ENCODE measurements at places on chromosomes 12 and 14.

DNA sequence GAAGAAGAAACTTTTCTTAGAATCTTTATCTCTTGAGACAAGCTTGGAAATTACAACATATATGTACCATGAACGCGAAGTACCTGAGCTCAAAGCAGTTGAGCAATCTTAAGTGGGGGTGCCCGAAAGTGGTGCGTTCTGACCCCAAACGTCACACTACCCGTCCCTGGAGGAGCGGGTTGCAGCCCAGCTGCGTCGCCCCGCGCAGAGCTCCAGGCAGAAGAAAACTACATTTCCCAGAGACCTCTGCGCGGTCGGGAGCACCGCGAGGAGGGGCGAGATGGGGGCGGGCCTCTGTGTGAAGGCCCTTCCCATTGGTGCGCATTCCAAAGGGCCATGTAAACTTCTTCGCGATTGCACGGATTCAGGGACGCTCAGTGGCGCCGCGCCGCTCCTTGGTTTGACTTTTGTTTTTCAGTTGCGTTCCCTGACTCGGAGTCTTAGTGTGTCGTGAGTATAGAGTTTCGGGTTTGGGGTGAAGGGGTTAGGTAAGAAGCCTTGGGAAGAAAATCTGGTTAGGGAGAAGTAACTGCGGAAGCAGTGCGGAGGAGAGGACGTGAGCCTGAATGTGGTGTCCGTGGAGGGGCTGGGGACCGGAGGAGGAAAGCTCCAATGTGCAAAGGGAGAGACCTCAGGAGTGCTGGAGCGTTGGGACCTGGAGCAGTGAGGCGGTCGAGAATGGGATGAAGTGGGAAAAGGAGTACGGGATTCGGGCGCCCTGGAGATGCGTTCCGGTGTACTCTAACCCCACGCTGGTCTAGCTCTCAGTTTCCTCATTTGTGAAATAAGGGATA, at the start of gene CCDC77:
Gene CCDC77, plus strand, starts transcription at position 410 of the 794 bp plus-strand sequence. CDS start 7,740 bp downstream, outside the sequence.
- peak; percentile 96 for DNase-seq

DNA sequence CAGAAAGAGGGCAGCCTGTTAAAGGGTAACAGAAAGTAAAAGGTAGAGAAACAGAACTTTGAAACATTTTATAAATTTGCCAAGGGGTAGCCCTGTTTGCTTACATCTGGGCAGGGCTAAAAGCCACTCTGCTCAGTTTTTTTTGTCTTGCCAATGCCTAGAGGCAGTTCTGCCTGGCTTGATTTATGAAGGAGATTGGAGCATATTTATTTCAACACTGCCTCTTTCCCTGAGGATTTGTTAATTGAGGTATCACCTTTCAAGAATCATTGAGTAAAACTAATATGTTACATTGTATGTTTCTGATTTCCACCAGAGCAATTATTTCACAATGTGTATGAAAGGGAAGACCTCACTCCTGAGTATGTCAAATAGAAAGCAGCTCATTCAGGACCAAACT, 160.8 kb downstream of the GXYLT1 start:
- no peak for DNase-seq

DNA sequence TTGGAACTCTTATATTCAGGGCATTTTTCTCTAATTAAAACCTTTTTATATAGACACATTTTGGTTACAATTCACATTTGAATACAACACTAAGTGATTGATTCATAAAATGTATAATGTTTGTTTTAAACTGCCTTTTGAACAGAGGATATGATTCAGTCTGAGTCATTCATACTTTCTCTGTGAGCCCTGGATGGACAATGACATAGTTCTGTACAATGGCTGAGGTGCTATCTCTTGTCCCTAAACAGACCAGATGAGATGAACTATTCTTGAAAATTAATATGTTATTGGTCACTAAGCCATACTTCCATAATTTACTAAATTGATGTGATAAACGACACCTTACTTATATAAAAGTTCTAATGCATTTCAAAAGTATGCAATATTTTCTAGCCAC, 199.7 kb upstream of the ATXN7L3B start:
- DNase-seq: no peak

GRCh38 chr14:23895480-23895879, 58.1 kb upstream of the DHRS4 start:
- DNase-seq: no peak

GRCh38 chr12:4535092-4535491, 3.6 kb upstream of the RAD51AP1 start:
- no peak for DNase-seq

- no peak for DNase-seq
These were observed 12.7 kb downstream of the CPSF6 start for GRCh38 chr12:69252033-69252432.

- DNase-seq: no peak
These were observed 3.7 kb upstream of the CAMKK2 start for GRCh38 chr12:121300083-121300819.

Data from femur (tissue), 1 donor.